ENCODE measurements at places on chromosomes 12 and 14.
A peak's percentile ranks its signal among the peaks of the same experiment; 100 is the strongest.

- no peak for DNase-seq
Measured at GRCh38 chr14:101033446-101034165, 130.1 kb upstream of the RTL1 start.

DNA sequence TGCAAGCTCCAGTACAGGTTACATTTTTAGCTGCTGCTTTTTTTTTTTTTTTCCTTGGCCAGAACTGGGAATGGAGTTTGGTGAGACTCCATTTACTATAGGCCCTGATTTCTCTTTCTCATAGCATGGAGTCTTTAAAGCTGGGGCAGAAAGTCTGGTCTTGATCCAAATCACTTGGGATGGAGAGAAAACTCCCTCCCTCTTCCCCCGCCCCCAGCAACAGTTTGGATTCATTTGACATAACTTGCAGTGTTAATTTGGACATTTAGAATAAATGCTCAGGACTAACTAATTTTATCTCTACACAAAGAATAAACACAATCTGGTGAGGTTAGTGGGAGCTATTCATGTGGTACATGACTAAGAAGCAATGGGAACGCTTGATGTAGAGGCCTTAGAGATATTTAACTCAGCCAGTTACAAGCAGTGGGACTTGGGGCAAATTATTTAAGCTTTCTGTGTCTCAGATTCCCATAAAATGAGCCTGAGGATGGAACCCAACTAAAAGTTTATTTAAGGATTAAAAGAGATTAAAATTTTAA, 107.3 kb upstream of the ARHGAP5 start:
- DNase-seq = peak; percentile 62

DNA sequence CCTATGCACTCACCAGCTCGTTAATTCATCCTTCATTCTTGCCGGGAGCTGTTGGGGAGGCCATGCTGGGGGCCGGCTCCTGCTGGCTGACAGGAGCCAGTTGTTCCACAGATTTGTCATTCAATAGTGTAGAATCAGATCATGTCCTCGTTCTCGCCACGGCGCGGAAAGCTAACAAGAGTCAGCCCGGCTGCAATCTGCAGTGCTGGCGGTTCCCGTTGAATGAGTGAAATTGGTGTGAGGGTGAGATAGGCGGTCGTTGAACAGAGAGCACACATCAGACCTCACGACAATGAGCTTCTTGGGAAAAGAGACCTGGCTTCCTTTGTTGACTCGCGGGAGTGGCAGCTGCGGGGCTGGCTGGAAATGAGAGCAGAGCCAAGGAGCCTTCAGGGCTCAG, 57.5 kb downstream of the KIF26A start:
- no peak for DNase-seq

- no peak for DNase-seq
Measured at GRCh38 chr12:27396216-27396815, 50.2 kb upstream of the SMCO2 start.

- DNase-seq = no peak
Measured at GRCh38 chr12:57539134-57539768, 7.7 kb downstream of the DCTN2 start.

DNA sequence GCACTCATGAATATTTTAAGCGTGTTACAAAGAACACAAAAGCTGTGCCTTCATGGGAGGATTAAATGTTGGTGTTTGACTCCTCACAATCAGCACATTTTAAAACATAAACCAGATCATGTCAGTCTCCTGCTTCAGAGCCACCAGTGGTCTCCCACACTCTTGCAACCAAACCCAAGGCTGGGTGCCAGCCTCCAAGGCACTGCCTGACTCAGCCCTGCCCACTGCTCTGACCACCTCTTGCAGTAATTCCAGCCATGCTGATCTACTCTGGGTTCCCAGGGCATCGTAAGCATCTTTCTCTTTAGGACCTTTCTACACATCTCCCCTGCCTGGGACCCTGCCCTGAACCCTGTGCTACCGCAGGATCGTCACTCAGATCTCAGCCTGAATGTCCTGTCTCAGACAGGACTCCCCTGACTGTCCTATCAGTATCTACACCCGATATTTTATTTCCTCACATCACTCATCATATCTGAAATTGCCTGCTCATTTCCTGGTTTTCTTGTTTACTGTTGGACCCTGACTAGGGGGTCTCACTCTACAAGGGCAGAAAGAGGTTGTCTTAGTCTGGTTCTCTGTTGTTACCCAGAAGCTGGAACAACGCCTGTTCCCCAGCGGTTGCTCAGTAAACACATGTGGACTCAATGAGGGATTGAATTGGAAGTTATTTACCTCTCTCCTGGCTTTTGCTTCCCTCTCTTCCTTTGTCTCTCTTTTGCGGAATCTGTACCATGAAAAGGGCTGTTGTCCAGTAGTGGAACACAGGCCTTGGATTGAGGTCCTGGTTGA, 449.8 kb downstream of the RAD51B start:
- DNase-seq = peak; percentile 59

GRCh38 chr14:99441157-99441870, 39.3 kb downstream of the SETD3 start:
- no peak for DNase-seq

GRCh38 chr14:88248606-88249005, 74.5 kb downstream of the KCNK10 start:
- peak; percentile 11 for DNase-seq

GRCh38 chr14:54529811-54530210, 20.1 kb downstream of the CGRRF1 start:
- peak; percentile 22 for DNase-seq

- no peak for DNase-seq
Measured at GRCh38 chr12:115947696-115948062, 329.8 kb downstream of the MED13L start.
